NCI-H510A (cell line): ENCODE measurements at places on chromosomes 5 and 9.

DNA sequence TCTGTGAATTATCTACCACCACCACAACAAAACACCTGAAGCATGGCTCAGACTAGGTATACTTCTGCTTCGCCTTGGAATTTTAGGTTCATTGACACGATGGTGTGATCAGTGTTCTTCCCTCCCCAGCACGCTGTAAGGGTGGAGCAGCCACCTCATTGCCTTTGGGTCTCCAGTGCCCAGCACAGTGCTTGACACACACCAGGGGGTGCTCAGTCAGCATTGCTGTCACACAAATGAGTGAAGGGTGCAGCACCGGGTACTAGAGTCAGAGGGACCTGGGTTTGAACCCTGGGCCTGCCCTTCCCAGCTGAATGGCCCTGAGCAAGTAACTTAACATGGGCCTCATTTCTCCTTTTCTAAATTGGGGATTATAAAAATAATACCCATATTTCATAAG is 9.9 kb upstream of the ANGPTL2 start:
- DNase-seq: no peak

GRCh38 chr9:38707885-38708637 is 11.9 kb downstream of the FAM240B start:
- DNase-seq: no peak

DNA sequence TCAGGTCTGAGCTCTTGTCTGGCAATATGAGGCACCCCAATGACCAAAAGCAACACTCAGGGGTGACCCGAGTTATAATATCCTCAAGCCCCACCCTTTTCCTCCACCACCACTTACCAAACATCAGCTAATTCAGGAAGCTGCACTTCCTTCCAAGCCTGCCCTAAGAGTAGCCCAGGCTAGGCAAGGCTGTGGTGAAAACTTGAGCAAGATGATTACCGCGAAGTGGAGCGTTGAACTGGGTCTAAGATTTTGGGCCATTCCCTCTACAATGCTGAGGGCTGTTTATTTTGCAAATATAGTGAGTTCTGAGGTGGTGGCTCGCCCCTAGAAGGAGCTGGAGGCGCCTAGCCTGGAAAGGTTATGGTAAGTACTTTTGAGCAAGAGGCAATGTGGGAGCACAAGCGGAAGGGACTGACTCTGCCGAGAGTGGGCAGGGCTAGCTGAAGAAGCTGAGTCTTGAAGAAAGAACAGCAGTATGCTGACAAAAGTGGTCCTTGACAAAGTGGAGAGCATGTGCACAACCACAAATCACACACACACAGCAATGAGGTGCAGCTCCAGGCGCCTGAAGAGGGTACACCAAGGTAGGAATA is at the start of gene HK3:
HK3 (minus strand) TSS at position 51 of the 596 bp plus-strand sequence. CDS start 3,187 bp downstream, outside the sequence.
- DNase-seq: no peak

- DNase-seq: no peak
Measured at GRCh38 chr5:94742852-94743251, 124.4 kb downstream of the SLF1 start.

DNA sequence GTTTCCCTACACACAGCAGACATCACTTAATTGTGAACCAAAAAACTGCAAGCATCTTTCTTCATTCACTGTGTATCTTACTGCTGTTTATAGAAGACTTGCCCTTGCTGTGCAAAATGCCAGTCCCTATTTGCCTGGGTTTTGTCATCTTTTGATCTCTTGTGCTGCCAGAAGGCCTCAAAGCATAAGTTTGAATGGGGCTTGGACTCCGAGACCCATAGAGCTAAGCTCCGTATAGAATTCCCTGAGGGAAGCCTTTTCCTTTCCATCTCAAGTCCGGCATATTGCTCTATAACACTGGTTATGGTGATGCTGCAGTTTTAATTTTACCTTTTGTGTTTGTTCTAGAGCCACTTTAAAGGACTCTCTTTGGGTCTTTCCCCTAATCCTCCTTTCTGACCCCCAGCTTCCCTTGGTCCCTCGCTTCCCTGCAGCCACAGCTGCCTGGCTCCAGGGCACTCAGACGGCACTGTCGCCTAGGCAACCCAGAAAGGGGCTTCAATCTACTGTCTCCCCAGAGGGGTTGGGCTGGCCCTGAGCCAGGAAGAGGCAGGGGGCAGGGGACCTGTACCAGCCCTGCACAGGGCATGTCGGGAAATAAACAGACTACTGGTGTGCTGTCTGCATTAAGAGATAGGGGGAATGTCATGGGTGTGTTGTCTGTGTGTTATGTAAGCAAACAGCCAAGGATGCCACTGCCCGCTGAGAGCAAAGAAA is 73.4 kb upstream of the MELK start:
- DNase-seq: no peak

GRCh38 chr5:55140908-55141665 is 18.9 kb upstream of the GPX8 start:
- no peak for DNase-seq

DNA sequence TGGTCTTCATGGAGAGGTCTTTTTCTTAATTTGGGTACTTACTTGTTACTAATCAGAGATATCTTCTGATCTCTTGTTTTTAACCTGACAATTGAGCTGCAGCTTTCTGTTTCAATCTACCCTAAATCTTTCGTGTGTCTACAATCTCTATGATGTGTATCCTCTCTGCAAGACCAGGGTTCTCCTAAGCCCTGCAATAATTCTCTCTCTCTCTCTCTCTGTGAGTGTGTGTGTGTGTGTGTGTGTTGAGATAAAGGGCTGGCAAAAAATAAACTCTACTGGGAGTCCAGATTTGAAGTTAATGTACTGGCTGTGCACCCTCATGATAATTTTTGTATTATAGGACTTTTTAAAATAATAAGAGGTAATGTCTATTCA is 57.8 kb upstream of the FBXL7 start:
- DNase-seq: no peak

DNA sequence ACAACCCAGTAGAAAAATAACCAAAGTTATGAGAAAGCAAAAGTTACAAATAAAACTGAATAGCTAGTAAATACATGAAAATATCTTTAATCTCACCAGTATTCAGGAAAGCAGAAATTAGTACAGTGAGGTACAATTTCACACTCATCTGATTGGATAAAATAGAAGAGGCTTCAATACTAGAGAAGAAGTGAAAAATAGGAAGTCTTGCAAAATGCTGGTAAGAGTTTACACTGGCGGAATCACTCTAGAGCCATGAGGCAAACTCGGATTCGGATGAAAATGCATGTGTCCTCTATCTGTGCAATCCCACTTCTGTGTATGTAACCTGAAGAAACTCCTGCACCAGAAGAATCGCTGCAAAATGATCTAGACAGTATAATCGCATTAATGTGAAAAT is 128.9 kb downstream of the CCDC192 start:
- no peak for DNase-seq

DNA sequence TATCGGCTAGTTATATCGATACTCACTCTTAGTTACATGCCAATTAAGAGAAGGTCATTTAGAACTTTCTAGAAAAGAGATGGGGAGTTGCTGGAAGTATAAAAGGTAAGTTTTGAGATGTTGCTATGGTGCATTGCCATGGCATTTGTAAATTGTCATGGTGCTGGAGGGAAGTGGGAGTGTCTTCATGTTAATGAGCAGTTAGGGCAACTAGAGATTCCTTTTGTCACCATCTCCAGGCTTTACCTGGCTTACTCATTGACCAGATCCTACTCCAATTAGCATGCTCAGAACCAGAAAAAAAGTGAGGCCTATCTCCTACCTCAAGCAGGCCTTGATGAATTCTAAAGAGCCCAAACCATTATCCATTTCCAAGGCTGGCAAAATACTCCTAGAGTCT is 82.8 kb downstream of the PRR16 start:
- no peak for DNase-seq
